Body of pancreas (tissue), 4 donors: ENCODE measurements at places on chromosomes 16 and 17. TPM values are rescaled to one million over a fixed set of nuclear protein-coding genes. Genes with fewer than 3 reads are reported as not detected.

The KATNB1 gene
- 13.7 TPM for total RNA-seq

DNA sequence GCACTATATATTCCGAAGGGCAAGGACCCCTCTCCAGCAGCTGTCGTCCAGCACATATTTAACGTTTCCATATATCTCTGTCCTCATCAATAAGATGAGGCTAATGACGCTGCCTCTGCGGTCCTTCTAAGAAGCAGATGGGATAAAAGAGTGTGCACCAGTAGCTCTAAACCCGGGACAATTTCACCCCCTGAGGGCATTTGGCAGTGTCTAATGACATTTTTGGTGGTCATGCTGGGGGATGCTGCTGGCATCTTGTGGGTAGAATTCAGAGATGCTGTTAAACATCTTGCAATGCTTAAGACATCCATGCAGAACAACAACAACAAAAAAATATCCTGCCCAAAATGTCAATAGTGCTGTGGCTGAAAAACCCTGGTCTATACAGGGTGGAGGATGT, 372.9 kb downstream of the CDH13 start:
- no peak for DNase-seq

GRCh38 chr16:59192551-59193199, 458.6 kb upstream of the GOT2 start:
- DNase-seq: no peak

GRCh38 chr17:43669971-43670644, 8.4 kb upstream of the MEOX1 start:
- DNase-seq: peak; percentile 13

GRCh38 chr17:67649891-67650290, 67.8 kb upstream of the NOL11 start:
- DNase-seq: no peak

GRCh38 chr17:28901866-28902818, 737 bp downstream of the DHRS13 start:
- DNase-seq: peak; percentile 59

The ALOX15B gene
- total RNA-seq: 1.3 TPM

DNA sequence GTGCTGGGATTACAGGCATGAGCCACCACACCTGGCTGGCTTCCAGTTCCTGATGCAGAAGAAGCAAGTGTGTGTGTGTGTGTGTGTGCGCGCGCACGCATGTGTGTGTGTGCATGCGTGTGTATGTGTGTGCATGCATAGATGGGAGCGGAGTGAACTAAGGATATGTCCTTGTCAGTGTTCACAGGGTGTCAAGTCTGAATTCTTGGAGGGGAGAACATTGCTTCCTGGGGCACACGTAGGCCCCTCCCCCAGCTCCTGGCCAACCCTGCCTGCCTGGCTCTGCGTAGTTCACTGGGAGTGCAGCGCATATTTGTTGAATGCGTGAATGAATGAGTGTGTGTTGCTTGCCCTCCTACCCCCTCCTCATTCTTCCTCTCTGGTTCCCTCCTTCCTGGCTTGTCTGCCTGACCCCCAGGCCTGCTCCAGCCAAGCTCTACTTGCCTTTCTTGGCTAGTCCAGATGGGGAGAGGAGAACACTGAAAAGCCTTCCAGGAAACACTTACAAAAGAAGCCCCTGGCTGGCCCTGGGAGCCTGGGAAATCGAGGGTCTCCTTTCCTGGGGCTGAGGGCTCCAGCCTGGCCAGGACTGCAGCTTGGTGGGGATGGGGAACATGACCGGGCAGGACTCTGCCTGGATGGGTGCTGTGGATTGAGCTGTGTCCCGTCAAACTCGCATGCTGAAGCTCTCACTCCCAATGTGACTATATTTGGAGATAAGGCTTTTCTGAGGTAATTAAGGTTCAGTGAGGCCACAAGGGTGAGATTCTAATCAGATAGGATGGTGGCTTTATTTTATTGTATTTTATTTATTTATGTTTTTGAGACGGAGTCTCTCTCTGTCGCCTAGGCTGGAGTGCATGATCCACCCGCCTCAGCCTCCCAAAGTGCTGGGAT, 27.9 kb downstream of the IGFBP4 start:
- no peak for DNase-seq

DNA sequence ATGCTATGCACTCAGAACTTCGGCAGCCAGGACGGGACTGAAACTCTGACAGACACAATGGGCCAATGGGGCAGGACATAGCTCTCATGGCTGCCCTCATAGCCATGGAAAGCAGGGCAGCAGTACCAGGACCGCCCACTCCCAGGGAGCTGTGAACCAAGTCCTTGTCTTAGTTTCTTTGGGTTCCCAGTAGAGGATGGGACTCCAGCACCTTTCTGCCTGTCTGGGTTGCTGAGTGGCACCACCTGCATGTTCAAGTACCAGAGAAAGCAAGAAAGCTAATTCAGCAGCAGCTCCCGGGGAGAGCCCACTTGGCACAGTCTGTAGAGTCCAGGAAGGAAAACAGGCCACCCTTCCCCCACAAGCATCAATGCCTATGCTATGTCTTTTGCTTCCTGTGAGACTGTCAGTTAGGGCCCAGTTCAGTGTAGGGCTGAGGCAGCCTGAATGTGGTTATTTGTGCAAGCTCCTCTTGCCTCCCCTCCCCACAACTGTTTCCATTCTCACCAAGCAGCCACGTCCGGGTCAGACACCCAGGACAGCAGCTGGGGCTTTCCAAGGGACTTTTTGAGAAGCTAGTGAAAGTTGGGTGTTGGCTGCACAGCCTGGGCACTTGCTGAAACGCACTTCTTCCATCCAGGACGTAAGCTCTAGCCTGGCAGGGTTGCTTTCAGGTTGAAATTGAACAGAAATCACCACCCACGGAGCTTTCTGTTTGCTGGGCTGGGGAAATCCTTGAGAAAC, 7.8 kb downstream of the SUPT4H1 start:
- DNase-seq: no peak

The MT2A gene
- total RNA-seq: 211 TPM

GRCh38 chr16:85759136-85759535, 8.2 kb upstream of the C16orf74 start:
- DNase-seq: no peak

The ITGAX gene
- 3.0 TPM for total RNA-seq

DNA sequence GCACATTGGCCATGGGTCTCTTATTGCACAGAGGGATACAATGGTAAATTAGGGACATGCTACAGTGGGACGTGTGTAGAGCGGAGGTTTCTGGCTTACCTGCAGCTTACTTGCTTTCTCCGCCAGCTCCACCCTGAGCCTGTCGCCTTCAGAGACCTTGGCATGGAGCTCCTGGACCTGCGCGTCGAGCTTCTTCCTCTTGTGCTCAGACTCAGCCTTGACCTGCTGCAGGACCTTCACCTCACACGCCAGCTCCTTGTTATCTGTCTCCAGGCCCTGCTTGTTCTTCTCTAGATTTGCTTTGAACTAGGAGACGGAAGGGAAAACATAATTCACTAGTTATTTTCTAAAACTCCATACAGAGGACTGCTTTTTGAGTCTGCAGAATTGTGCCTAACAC, 63.5 kb downstream of the NDEL1 start:
- no peak for DNase-seq

GRCh38 chr17:49843774-49844350, 4.0 kb downstream of the TAC4 start:
- no peak for DNase-seq
